ENCODE measurements at places on chromosomes 6 and 20.

DNA sequence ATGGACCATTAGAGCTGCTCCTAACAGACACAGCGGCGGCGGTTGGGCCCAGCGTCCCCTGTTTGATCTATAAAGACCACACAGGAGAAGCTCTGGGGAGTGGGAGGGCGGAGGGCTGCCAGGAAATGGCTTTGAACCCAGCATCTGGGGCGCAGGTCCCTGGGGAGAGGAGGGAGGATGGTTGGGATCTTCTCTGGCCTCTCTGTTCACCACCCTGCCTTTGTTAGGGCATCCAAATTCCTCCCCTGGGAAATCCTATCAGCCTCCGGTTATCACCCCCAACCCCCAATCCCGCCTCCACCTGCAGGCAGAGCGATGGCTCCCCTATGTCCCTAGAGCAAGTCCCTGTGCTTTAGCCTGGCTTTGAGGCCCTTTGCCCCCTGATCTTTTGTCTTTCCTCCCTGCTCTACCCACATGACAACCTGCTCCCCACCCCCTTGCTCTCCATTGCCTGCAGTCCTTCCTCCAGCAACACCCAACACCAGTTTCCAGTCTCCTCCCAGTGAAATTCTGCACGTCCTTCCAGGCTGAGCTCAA lies 7.1 kb downstream of the XKR7 start:
- no peak for DNase-seq

DNA sequence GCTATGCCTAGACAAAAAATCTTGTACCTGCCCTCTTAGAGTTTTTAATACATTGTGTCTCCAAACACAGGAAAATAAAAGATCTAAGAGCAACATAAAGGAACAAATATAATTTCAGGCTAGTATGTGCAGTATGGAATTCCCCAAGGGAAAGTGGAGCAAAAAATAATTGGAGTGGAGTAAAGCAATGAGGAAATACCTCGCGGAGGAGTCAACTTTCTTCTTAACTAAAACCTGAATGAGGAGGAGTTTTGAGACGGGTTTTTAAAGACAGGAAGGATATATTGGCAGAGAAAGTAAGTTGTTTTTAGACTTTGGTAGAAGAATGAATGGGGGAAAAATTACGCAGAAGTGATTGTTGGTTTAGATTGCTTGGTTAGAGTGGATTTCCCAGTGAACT lies 14.0 kb downstream of the HIVEP1 start:
- DNase-seq: no peak

DNA sequence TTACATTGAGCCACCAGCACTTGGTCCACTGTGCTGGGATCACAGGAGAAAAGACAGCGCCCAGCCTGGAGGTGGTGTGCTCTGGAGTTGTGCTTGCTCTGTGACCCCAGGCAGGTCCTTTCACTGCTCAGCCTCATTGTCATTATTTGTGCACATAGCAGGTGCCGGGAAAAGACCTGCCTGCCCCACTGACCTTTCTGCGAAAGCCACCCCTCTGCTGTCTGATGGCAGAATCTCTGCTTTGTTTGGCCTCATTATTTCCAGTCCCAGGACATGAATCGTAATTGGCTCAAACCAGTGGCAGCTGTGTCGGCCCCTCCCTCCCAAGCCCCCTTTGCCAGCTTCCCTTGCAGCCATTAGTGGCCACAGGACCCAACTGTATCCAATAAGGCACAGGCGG lies 185.2 kb upstream of the UST start:
- no peak for DNase-seq

DNA sequence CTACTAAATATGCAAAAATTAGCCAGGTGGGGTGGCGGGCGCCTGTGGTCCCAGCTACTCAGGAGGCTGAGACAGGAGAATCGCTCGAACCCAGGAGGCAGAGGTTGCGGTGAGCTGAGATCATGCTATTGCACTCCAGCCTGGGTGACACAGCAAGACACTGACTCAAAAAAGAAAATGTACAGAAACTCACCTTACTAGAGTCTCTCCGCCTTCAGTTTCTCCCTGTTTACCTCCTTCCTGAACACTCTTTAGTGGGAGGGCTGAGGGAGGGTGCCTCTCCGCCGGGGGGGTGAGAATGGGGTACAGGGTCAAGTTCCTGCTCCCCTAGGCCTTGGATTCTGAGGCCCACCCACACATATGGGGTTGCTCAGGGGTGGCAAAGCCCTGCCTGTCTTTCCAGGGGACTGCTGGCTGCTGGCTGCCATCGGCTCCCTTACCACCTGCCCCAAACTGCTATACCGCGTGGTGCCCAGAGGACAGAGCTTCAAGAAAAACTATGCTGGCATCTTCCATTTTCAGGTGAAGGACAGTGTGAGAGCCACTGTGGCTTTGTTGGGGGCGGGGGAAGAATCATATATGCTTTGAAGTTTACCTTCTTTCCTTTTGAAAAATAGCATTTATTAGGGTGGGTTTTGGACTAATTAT lies 13.4 kb downstream of the CAPN11 start:
- no peak for DNase-seq

GRCh38 chr6:112620812-112621569 lies 273.9 kb downstream of the RFPL4B start:
- no peak for DNase-seq

DNA sequence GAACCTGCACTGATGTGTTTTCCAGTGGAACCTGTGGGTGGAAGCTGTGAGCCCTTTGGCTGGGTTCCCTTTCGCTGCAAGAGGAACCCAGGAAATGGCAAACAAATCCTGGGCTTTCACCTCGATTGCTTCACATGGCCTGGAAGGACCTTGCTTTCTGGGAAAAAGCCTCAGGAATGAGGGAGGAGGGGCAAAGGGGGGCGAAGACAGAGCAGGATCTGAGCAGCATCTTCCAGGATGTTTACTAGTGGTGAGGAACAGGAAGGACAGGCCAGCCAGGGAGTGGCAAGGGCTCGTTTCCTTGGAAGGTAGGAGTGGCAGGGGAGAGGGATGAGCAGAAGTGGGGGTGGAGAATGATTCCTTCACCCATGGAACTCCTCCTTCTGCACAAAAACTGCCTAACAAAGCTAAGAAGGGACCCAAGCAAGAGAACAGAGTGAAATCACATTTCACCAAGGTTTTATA lies 5.9 kb downstream of the SLC2A10 start:
- DNase-seq: no peak

DNA sequence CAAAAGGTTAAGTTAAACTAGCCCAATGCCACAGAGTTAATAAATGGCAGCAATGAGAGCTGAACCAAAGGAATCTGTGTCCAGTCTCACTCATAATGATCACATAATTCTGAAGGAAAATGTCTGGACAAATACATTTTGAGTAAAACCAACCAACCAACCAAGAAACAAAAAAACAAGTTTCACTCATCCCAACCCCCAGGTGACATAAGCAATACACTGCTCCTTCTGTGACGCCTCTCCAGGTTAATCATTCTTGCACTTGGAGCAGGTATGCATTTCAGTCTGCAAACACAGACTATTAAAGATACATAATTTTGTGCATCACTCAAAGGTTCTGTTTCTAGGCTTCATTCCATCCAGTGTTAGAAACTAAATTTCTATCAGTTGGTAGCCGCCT lies 35.2 kb upstream of the MC3R start:
- DNase-seq: no peak

DNA sequence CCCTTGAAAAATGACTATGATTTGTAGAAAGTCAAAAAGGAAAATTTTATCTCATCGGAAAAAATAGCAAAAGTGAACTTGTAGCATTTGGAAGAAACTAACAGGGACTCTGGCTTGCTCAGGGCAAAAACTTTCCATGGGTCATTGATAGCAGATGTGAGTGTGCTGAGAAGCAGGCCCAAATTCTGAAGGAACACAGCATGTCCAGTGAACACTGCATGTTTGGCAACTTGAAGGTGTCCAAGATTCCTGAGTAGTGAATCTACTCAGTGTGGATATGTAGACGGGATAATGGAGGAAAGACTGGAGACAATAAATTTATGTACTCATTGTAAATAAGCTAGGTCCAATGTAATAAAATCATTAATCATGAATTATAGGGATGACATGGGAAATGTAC lies 8.2 kb downstream of the SLC17A2 start:
- DNase-seq: no peak

DNA sequence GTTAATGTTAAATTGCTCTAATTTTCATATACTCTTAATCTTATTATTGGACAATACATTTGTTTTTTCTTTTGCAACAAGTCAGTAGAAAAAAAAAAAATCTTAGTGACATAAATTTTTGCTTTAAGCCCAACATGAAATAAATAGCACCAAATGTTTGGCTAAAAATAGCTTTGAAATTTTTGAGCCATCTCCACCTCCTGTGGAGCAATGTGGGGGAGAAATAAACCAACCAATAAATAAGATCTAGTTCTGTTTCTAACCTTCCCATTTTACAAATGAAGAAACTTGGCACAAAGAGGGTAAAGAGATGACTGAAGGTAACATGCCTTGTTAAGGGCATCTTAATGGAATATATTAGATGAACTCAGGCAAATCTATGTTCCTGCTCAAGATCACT lies 91.4 kb downstream of the PRKN start:
- no peak for DNase-seq

DNA sequence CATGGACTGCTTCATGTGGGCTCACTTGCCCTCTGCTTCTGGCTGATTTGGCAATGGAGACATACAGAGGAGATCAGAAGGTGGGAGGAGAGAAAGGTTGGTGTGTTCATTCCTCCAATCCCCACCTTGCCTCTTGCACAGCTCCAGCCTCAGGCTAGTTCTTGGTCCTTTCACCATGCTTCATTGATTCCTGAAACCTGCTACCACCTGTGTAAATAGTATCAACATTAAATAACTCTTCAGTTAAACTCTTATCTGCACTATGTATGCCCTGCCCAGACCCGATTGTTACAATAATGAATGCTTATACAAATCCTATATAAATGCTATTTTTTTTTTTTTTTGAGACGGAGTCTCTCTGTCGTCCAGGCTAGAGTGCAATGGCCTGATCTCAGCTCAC lies 174.5 kb downstream of the CD83 start:
- DNase-seq: no peak

DNA sequence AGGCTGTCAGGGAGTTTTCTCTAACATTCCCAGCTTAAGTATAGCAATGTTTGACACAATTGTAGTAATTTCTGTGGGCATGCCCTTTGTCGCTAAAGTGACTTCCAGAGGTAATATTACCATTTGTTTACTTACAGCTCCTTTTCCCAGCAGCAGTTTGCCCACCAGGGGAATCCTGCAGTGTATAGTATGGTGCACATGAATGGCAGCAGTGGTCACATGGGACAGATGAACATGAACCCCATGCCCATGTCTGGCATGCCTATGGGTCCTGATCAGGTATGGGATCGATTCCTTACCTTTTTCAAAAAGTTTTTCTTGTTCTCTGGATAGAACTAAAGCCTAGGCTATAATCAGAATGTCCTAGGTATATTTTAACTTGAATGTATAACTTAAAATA lies 132.5 kb downstream of the SULF2 start:
- no peak for DNase-seq

DNA sequence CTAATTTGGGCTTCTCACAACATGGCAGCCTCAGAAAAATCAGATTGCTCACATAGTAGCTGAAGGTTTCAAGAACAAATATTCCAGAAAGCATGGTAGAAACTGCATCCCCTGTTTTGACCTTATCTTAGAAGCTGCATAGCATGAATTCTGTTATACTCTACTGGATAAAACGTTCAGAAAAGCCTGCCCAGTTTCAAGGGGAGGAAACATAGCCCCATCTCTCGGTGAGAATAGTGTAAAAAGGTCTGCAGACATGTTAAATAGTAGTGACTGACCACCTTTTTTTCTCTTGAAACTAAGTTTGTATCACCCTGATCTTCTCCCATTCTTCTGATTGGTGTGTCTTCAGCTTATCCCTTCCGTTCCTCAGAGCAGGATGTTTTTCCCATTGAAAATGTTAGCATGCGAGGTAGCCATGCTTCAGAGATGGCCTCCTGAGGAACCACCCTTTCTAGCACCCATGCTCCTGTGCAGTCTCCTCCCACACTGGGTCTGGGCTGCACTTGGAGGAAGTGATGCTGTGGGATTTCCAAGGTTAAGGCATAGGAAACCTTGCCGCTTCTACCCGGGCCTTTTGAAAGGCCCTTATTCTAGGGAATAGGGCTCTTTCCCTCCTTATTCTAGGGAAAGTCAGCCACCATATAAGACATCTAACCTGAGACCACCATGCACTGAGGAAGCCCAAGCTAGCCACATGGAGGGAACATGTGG lies 50.1 kb downstream of the MARCKS start:
- DNase-seq: no peak

- DNase-seq: no peak
Observed at GRCh38 chr6:19876672-19877071, 39.5 kb downstream of the ID4 start.

DNA sequence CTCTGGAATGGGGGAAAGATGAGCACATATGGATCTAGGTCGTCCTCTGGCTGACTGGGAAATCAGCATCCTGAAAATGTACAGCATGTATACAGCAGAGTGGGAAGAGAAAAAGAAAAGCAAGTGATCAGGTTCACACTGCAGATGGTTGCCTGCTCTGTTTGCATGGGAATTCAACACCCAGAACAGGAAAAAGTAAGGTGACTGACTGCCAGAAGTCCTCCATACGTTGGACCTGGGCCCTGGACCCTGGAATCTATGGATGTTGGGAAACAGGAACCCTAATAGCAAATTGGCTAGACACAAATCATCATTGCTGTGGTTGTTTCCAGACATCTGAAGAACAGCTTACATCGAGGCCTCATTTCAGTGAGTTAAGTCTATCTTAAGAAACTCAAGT lies 30.3 kb upstream of the TNFAIP3 start:
- no peak for DNase-seq

GRCh38 chr6:13226071-13226470 lies 102.3 kb downstream of the TBC1D7 start:
- DNase-seq: no peak

DNA sequence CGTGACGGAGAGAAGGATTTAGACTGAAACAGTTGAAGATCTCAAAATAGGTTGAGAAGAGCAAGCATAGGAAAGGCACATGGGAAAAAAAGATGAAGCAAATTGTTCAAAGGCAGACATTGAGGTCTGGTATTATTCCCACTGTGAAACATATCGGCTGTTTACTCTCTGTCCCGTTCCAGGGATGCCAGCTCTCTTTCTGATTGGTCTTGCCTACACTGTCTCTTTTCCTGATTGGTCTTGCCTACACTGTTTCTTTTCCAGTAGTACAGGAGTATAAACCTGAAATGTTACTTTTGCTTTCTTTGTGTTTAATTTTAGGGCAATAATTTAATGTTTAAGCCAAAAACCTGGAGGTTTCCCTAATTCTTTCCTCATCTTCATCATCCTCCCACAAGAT lies 226.5 kb upstream of the MCHR2 start:
- DNase-seq: no peak

DNA sequence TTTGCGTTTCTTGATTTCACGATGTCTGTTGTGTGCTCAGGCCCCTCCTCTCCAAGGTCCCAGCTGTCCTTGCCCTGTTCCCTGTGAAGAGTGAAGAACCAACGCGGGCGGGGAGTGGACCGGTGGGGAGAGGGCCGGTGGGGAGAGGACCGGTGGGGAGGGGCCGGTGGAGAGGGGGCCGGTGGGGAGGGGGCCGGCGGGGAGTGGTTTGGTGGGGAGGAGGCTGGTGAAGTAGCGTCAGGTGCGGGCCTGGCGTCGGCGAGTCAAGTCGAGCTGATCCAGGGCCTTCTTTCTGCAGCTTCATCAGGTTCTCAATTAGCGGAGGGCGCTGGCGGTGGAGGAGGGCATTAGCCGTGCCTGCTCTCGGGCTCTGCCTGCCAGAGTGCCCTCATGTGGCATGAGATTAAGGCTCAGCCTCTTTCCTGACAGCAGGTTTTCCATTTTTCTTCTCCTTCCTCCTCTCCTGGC lies 21.2 kb upstream of the BHLHE23 start:
- DNase-seq: no peak

- DNase-seq: no peak
Observed at GRCh38 chr6:46293641-46294316, 123.0 kb upstream of the ENPP5 start.

- DNase-seq: no peak
Observed at GRCh38 chr20:60221593-60221992, 263.4 kb downstream of the CDH26 start.

Data from activated CD8-positive, alpha-beta memory T cell treated with anti-CD3 and anti-CD28 coated beads, Interleukin-2, amount 10 ng/mL, durations not matched to agents 7 days and 5 days (primary cell).